ENCODE measurements at places on chromosomes 13 and 19.

DNA sequence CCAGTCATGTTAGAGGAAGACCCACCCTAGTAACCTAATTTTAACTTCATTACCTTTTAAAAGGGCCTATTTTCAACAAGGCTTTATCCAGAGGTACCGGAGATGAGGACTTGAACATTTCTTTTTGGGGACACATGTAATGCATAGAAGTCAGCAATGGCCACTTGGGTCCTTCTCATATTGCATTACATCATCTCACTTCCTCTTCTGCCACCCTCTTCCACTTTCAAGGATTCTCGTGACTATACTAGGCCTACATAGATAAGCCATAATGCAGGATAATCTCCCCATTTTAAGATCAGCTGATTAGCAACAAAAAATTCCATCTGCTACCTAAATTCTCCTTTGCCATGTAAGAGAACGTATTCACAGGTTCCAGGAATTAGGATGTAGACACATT lies 557.2 kb downstream of the KCTD12 start:
- no peak for DNase-seq

DNA sequence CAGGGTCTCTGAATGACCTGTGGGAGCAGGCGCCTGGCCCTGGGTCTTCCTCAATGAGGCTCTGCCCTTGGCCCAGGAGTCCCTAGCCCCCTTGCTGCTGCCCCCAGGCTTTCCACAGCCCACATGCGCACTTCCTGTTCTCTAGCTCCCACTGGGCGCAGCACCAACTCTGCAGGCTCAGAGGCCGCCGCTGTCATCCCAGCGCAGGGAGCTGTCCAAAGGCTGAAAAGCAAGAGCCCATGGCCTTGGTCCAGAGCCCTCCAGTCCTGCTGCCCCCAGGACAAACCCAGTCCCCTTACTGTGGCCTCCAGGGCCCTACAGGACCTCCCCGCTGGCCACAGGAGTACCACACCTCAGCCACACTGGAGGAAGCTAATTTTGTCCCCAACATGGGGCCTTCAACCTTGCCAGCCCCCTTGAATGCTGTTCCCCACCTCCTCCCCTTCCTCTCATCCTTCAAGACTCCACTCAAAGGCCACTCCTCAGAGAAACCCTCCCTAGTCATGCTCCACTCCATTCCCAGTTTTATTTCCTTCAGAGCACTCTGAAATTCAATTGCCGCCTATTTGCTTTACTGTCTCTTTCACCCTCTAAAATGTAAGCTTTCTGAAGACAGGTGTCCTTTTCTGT lies 8.0 kb upstream of the POU2F2 start:
- DNase-seq = no peak

GRCh38 chr19:39032063-39032918 lies at the start of gene FBXO27:
TSS of gene FBXO27 (minus strand) at chr19:39032549. CDS start at chr19:39032227, 322 bp downstream.
- DNase-seq = no peak

GRCh38 chr19:49189259-49189658 lies 31.7 kb downstream of the TRPM4 start:
- no peak for DNase-seq
